Suprapubic skin (tissue), 4 donors: ENCODE measurements at places on chromosomes 7 and 10. TPM values are rescaled to one million over a fixed set of nuclear protein-coding genes. Genes with fewer than 3 reads are reported as not detected.

Gene OR6B1
- total RNA-seq, result not detected

Gene GIGYF1
- 42.3 TPM for total RNA-seq

Gene LIPN
- 42.8 TPM for total RNA-seq

Gene COPG2
- 24.8 TPM for total RNA-seq

Gene UPK3B
- 7.5 TPM for total RNA-seq

Gene OR2A12
- not detected for total RNA-seq

Gene STEAP1
- 4.5 TPM for total RNA-seq

Gene WIPF3
- 0.30 TPM for total RNA-seq

Gene FBXL15
- 12.5 TPM for total RNA-seq

Gene KLHDC10
- 18.2 TPM for total RNA-seq

Gene OPALIN
- not detected for total RNA-seq

Gene CNPY1
- not detected for total RNA-seq

Gene SYT15B
- 2.4 TPM for total RNA-seq

Gene MAGI2
- total RNA-seq, result 0.98 TPM

Gene SAP25
- 2.7 TPM for total RNA-seq

Gene EVX1
- total RNA-seq, result not detected

Gene HMX3
- total RNA-seq, result not detected

Gene SFRP4
- total RNA-seq, result 0.68 TPM

Gene SVIL
- 79.4 TPM for total RNA-seq

Gene ACBD5
- total RNA-seq, result 29.4 TPM

Gene FAM25C
- total RNA-seq, result 113 TPM

Gene DUSP5
- 9.3 TPM for total RNA-seq

Gene OR6V1
- not detected for total RNA-seq

Gene MSMB
- total RNA-seq, result 86.9 TPM

Gene PRPS1L1
- total RNA-seq, result not detected

Gene NSMCE4A
- total RNA-seq, result 64.4 TPM

Gene TAS2R4
- total RNA-seq, result 6.0 TPM

Gene CROT
- total RNA-seq, result 33.8 TPM

Gene FZD8
- 3.5 TPM for total RNA-seq
